ENCODE measurements at places on chromosomes 7 and 10.

- DNase-seq, result no peak
Observed at GRCh38 chr7:100472854-100473499, 6.0 kb downstream of the TSC22D4 start.

DNA sequence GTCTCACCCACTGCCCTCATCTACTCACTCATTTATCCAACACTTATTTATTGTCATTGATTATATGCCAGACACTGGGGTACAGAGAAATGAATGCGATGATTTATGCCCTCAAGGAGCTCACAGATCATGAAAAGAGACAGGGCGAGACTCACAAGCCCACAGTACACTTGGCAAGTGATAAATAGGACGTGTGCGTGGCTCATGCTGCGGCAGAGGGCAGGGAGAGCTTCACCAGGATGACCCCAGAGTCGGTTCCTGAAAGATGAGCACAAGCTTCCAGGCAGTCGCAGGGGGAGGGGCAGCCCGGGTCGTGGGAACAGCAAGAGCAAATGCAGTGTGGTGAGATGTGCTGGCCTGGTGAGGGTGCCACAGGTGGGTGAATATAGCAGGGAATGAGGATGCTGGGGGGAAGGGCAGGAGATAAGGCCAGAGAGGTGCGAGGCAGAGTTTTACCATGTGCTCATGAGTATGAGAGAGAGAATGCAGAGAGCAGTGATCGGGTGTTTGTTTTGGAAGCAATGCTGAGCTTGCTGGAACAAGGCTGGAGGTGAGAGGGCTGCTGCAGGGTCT lies 70.9 kb downstream of the ATXN7L1 start:
- DNase-seq, result no peak

DNA sequence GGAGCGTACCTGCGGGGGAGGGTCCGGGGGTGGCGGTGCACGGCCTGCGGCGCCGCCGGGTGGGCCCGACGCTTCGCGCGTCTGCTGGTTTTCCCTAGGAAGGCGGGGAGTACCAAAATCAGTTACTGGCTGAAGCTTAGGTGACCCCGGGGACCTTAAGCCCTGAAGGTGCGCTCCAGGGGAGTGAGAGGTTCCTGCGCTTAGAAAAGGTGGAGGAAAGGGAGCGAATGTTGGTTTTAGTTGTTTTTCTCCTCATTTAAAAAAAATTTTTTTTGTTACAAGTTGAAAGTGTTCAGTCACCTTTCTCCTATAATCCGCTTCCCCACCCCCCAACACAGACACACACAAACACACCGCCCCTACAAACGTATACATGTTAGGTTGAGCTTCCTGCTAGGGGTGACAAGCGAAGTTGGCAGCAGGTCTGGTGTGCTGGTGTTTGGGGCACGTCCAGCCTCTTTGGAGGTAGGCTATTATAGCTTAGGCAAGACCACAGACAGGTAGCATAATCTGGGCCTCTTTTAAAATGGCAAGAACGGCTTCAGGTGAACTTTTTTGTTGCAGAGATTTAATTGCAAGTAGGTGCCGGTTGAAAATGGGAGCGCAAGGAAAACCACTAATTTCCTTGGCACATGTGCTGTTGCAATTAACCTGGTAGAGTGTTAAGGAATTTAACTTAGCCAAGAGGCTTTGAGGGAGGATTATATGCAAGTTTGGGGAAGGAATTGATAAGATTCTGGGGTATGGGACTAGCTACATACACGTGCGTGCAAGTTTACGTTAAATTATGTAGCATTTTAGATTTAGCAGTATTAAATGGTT lies 945 bp downstream of the ADD3 start:
- peak; percentile 52 for DNase-seq

- no peak for DNase-seq
Observed at GRCh38 chr7:111266613-111267012, 175.7 kb downstream of the LRRN3 start.

DNA sequence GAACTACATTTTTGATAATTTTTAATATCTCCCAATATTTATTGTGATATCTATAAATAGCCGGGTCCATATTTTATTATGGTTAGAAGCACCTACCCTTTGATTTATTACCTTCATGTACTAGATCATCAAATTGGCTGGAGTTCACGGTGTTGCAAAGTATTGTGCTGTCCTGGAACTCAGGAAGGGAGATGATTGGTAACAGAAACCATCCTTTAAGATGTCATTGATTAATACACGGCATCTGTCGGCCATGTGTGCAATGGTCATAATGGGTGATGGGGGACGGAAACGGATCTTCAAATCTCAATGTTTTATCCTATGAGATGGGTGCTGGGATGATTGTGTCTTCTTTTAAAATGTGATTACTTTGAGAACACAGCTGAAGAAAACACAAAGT lies 157.0 kb downstream of the NEBL start:
- DNase-seq, result no peak
